T-cell (primary cell): ENCODE measurements at places on chromosomes 5 and 9. TPM values are rescaled to one million over a fixed set of nuclear protein-coding genes. Genes with fewer than 3 reads are reported as not detected.

- DNase-seq, result no peak
Observed at GRCh38 chr9:13322828-13323550, 43.5 kb upstream of the MPDZ start.

DNA sequence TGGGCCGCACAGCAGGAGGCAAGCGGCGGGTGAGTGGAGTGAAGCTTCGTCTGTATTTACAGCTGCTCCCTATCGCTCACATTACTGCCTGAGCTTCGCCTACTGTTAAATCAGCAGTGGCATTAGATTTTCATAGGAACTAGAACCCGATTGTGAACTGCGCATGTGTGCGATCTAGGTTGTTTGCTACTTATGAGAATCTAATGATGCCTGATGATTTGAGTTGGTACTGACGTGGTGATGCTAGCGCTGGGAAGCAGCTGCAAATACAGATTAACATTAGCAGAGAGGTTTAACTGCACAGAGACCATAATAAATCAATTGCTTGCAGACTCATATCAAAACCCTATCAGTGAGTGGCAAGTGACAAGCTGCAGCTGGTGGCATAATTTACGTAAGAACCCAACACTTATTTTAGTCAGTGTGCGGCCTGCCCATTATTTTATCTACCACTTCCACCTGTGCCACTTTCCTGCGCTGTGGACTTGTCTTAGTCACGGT, 133.4 kb upstream of the CDH9 start:
- DNase-seq, result no peak

The FAXDC2 gene
- total RNA-seq, result 0.33 TPM

The NR5A1 gene
- not detected for total RNA-seq

The FGF1 gene
- total RNA-seq, result not detected

GRCh38 chr5:89948977-89949376, 460.6 kb downstream of the CETN3 start:
- DNase-seq, result no peak

GRCh38 chr5:35247648-35248034, 17.4 kb upstream of the PRLR start:
- no peak for DNase-seq

The PLCXD3 gene
- 0.06 TPM for total RNA-seq

The TMEM171 gene
- total RNA-seq, result 0.47 TPM

DNA sequence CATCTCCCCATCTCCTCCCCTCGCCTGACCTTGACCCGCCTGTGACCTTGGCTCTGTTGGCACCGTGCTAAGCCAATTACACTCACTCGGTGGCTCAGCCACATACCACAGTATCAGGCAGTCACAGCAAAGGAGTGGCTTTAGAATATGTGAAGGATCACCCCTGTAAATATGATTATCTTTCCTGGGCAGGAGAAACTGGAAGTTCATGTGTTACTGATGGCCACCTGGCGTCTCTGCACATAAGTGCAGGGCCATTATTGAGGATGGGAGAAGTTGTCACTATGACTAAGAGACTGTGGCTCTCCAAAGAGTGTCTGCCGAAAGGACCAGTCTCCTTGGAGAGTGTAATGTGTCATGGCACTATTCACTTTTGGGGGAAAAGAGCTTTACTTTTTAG, 116.9 kb upstream of the S1PR3 start:
- DNase-seq, result no peak

The SPZ1 gene
- not detected for total RNA-seq

- no peak for DNase-seq
Observed at GRCh38 chr9:99211746-99212145, 10.0 kb downstream of the ALG2 start.

The SIT1 gene
- total RNA-seq, result 37.7 TPM

DNA sequence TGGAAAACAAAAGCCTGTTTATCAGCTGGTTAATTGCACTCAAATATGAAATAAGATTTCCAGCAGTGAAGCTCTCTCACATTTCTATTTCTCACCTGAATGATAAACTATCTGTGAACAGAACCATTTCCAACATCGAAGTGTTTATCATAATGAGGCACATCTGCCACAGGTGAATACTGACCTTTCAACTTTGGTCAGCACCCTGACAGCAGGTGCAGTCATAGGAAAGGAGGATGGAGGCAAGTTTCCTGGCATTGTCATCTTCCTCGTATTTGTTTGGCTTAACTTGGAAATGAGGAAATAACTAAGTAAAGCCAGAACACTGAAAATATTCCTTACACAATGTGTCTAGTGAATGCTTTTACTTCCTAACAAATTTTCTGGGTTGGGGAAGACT, 716.4 kb downstream of the NR2F1-AS1 start:
- DNase-seq, result no peak
